Karpas-422 (cell line): ENCODE measurements at places on chromosomes 2 and 18. TPM values are rescaled to one million over a fixed set of nuclear protein-coding genes. Genes with fewer than 3 reads are reported as not detected.

DNA sequence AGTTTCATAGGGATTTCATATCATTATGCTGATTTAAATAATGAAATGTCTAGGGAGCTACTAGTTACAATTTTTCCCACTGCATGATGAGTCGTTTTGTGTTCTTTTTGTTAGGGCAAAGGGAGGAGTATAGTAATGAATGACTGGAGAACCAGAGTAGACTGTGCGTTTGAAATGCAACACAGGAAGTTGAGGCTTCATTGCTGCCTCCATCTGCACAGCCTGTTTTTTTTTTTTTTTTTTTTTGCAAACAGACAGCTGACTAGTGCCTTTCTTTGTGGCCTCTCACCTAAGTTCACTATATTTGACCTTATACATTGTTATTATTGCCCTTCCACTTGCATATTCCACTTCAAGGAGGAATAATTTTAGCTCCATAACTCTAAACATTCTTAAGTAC, 286.7 kb upstream of the LRRTM1 start:
- no peaks in the 10 kb centered on the region for H3K36me3 ChIP-seq
- no peak for DNase-seq
- H3K27ac ChIP-seq: no peak overlapping the region
- no peak overlapping the region for H3K4me3 ChIP-seq
- H3K4me1 ChIP-seq: no peaks in the 10 kb centered on the region

- no peak for DNase-seq
- H3K36me3 ChIP-seq: no peaks in the 10 kb centered on the region
- H3K4me1 ChIP-seq: no peaks in the 10 kb centered on the region
- H3K27ac ChIP-seq: no peak overlapping the region
- H3K4me3 ChIP-seq: no peak overlapping the region
Observed at GRCh38 chr18:25365242-25365641, 13.3 kb upstream of the ZNF521 start.

DNA sequence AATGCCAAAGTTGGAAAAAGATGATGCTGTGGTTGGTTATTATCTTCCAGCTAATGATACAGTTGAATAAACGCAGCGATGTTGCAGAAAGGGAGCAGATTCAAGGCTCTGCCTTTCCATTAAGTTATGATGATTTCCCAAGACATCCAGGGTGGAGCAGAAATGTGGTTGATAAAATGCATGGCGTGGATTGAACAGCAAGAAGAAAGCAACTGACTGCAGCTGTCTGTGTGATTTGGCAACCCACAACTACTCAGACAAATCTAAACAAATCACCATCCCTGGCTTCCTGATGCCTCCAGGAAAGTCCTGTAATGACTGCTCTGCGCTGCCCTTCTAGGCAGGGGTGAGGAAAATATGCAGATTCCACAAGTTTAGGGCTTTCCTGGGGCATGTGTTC, 166.3 kb downstream of the NRP2 start:
- no peaks in the 10 kb centered on the region for H3K36me3 ChIP-seq
- H3K4me3 ChIP-seq: no peak overlapping the region
- no peak overlapping the region for H3K27ac ChIP-seq

Gene CPSF3
- total RNA-seq: 52.5 and 72.6 TPM in 2 replicates

DNA sequence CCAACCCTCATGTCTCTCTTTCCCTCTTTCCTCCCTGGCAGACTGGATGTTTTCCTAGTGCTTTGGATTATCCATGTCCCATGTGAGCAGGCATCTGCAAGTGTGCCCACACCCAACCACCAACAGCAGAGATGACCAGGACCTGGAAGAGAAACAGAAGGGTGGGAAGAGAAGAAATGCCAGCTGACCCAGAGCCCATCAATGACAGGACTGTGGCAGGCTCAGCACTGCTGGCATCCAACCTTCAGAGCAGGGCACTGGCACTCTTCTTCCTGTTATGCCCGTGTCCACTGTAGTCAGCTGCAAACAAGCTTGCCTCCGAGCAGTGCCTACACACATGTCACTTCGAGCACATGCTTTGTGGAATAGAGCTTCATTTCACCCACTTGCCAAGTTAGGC, 121.1 kb downstream of the TANC1 start:
- DNase-seq: no peak
- no peaks in the 10 kb centered on the region for H3K36me3 ChIP-seq
- no peak overlapping the region for H3K4me3 ChIP-seq
- no peaks in the 10 kb centered on the region for H3K4me1 ChIP-seq
- H3K27me3 ChIP-seq: no peaks in the 10 kb centered on the region

Gene MAP3K19
- not detected in 2 replicates for total RNA-seq

DNA sequence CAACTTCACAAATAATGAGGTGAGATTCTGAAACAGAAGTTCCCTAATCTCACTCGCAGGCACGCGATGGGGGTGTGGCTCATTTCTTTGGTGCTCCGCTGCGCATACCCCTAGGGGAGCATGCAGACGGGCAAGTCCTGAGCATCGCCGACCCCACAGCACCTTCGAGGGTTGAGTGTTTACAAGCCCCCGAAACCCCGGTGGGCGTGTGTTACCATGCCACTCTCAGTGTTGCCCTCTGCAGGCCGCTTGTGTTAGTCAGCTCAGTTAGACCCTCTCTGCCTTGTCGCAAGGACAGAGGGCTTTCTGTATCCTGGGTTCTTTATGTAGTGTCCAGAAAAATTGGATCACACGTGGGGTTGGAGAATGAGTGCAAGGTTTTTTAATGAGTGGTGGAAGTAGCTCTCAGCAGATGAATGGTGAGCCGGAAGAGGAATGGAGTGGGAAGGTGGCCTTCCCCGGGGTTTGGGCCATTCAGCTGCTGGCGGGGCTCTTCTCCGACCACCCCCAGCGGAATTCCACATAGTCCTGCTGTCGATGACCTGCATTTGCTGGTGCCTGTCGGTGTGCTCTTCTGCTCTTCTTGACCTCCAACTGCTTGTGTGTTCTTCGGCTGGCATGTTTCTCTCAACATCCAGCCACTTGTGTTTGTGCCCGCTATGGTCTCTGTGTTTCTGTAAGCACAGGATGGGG, 191.3 kb downstream of the RPRM start:
- H3K4me3 ChIP-seq: no peak overlapping the region
- H3K36me3 ChIP-seq: no peaks in the 10 kb centered on the region
- H3K4me1 ChIP-seq: no peaks in the 10 kb centered on the region
- no peaks in the 10 kb centered on the region for H3K27me3 ChIP-seq
- no peak for DNase-seq

- no peak overlapping the region for H3K4me3 ChIP-seq
- H3K27ac ChIP-seq: no peak overlapping the region
- DNase-seq: no peak
- H3K27me3 ChIP-seq: no peaks in the 10 kb centered on the region
- H3K36me3 ChIP-seq: no peaks in the 10 kb centered on the region
Observed at GRCh38 chr18:41465386-41465785, 489.6 kb upstream of the PIK3C3 start.

Gene TEX44
- total RNA-seq: not detected in 2 replicates

GRCh38 chr2:181123798-181124231, 143.4 kb downstream of the UBE2E3 start:
- no peaks in the 10 kb centered on the region; the same call in 1 of the 2 replicates for H3K4me1 ChIP-seq
- no peaks in the 10 kb centered on the region for H3K27me3 ChIP-seq
- H3K4me3 ChIP-seq: no peak overlapping the region
- no peaks in the 10 kb centered on the region for H3K36me3 ChIP-seq

Gene HOXD3
- not detected in 2 replicates for total RNA-seq

Gene SERPINB13
- total RNA-seq: not detected in 2 replicates
